Kasumi-1 (cell line): ENCODE measurements at places on chromosomes 2 and 18.

GRCh38 chr2:8059255-8059654 lies 622.6 kb upstream of the ID2 start:
- no peak for DNase-seq

GRCh38 chr2:73297586-73297985 lies 4.2 kb upstream of the EGR4 start:
- no peak for DNase-seq

- DNase-seq: no peak
Observed at GRCh38 chr2:105141099-105141614, 100.4 kb upstream of the GPR45 start.

DNA sequence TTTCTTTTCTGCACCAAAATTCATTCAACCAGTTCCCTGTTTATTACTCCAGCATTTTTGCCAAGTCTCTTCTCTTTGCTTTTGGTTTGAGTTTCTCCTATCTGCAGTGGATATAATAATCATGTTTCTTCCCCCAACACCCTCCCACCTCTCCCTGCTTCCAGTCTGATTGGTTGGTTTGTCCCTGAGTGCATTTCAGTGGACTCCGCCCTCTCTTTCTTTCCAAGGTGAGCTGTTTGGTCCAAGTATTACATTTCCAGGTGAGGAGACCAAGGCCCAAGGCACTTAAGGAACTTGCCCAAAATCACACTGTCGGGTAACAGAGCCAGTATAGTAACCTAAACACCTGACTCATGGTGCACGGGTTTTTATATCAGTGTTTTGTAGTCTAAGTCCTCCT lies 17.7 kb downstream of the MRO start:
- no peak for DNase-seq

- DNase-seq: no peak
Observed at GRCh38 chr2:85503168-85503850, 35.7 kb upstream of the MAT2A start.
